Stimulated activated CD8-positive, alpha-beta memory T cell treated with anti-CD3 and anti-CD28 coated beads, Interleukin-2, amount 100 ng/mL, for 1 hour (primary cell): ENCODE measurements at places on chromosomes 7 and 10.

- peak; percentile 42 for DNase-seq
These were observed 63.7 kb upstream of the WAPL start for GRCh38 chr10:86585037-86585929.

GRCh38 chr7:101562531-101563197, 66.4 kb downstream of the MYL10 start:
- DNase-seq: no peak

DNA sequence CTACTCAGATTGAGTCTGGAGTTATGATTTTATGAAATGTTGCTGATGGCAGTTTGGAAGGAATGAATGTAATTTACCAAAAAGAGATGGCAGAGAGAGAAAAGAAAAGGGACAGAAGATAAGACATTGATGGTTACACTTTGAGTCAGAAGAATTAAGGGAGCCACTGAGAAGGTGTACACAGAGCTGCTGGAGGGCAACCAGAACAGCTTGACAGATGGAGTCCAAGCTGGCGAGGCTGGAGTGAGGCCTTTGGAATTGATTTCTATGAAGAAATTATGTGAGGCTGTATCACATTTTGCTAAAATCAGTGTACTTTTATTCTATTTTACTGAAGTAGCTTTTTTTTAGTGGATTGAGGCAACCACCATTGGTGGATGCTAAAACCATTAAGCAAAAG, 740.5 kb downstream of the REEP3 start:
- DNase-seq: no peak

DNA sequence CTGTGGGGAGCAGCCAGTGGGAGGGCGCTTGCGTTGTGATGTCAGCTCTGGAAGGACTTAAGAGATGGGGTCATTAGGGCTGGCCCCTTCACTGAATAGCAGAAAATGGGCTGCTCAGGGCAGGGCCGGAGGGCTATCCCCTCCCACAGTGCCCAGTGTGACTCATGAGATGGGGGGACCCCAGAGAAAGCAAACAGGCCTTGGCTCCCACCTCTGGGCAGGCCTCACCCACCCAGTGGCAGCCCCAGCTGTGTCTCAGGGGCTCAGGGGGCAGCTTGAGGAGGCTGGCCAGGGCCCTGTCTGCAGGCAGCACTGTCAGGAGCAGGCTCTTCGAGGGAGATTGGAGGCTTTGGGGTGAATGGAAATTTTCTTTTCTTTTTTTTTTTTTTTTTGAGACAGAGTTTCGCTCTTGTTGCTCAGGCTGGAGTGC, 168.3 kb downstream of the SLIT1 start:
- DNase-seq: no peak

- no peak for DNase-seq
These were observed 45.9 kb upstream of the DRGX start for GRCh38 chr10:49441488-49442476.

GRCh38 chr10:26697163-26697921, at the start of gene PDSS1:
Gene PDSS1 (plus strand): TSS chr10:26697701. CDS start chr10:26697712, 11 bp downstream.
- peak; percentile 40 for DNase-seq

DNA sequence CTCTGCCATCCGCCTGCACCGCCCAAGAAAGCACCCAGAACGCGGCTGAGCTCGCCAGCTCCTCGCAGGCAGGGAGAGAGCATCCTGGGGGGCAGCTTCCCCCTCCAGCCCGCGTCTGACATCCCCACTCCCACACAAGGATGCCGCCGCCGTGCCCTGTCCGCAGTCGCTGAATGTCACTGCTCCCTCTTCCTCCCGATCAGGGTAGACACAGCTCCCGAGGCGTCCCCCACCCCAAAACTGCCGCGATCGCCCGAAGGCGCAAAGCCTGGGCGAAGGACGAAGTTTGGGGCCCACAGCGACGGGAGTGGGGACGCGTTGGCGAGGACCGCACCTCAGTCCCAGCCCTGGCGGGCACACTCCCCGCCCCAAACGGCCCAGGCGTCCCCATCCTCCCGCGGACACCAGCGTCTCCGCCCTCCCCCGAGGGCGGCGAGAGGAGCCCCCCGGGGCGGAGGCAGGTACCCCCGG, 1.5 kb upstream of the KAT6B start:
- peak; percentile 20 for DNase-seq

DNA sequence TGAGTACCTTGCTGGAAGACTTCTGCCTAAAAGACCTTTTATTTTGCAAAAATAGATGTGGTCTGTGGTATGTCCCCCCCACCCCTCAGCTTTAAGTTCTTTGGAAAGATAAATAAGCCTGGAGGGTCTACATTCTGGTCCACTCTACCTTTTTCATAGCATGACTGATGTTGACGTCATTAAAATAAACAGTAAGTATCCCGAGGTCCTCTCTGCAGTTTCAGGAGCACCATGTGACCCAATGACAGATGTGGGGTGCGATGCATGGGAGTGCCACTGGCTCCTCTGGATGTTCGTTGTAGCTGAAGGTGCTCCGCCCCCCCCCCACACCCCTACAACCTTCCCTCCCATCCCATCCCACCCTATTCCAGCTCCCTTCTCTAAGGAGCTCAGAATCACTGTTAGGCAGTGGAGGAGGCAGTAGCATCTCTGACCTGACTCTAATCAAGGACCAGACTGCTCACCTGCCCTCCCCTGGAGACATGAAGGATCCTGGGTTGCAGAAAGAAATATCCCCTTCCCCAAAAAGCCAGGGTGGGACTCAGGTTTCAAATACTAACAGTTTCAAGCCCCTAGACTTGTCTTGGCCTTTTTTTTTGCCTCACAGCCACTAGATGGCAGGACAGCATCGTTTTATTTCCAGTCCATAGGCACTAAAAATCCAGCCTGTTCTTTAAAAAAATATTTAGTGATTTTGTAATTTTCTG, 25.1 kb downstream of the CASP7 start:
- no peak for DNase-seq

GRCh38 chr10:97013983-97014382, 171.8 kb downstream of the SLIT1 start:
- DNase-seq: no peak

DNA sequence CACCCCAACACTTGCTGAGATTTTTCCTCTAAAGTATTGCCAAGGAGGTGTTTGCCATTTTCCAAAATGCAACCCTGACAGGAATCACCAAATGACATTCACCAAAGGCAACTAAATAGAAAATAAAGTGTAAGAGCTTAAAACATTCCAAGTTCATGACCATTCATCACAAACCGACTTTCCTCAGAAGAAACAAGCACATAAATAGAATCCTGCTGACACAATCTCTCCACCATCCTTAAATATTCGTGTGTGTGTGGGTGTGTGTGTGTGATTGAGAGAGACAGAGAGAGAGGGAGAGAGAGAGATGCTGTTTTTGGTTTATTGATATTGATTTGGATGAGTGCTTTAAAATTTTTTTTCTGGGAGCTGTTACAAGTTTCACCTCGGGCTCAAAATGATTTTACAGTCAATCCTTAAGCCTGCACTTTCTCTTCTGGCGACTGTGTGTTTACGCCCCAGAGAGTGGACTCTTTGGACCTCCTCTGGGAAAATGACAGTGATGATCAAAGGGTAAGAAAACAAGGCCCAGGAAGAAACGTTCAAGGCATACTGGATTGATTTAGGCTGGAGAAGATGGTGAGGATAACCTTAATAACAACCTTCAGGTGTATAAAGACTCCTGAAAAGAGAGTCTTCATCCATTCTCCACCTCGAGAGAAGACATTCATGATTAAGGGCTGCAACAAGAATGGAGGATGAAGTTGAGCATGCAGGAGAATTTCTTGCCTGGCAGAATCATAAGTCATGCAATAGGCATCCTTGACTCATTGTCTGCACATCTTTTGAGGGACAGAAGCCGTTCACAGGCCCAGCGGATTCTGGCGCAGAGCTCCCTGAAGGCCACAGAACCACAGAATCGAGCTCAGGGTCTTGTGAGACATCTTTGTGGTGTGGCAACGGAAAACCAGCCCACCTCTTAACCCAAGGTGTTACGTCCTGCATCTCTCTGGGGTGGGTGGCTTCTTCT, 104.4 kb upstream of the FGFR2 start:
- DNase-seq: no peak

- no peak for DNase-seq
These were observed 552.2 kb upstream of the FZD8 start for GRCh38 chr10:36194276-36194675.

DNA sequence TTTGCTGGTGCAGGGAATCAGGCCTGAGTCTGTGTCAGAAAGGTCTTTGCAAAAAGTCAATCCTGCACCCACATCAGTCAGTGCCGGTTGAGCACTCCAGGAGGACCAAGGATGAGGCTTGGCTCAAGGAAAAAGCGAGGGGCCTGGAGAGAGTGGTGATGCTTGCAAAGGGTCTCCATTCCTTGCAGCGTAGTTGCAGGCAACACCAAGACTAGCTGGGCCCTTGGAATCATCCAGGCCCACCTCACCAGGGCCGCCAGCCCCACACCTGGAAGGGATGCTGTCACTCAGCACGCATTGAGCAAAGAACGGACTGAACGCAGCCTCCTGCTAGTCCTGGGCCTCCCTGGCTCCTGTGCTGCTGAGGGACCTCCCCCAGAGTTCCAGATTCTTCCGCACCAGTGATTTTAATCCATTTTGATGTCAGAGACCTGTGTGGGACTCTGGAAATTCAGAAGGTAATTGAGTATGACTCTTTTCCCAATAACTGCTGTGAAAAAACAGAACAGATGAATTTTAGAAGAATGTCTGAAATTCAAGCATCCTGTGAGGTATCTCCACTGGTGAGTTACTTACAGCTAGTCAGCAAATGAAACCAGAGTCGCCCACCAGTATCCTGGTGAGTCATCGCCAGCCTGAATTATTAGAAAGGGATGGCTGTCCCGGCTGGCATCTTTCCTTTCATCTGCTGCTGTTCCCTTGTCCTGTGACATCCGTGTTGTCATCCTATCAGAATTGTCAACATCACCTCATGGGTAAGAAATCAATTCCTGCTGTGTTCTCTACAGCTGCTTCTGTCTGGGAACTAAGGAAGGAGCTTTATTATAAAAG, 150.8 kb upstream of the NPS start:
- DNase-seq: no peak

DNA sequence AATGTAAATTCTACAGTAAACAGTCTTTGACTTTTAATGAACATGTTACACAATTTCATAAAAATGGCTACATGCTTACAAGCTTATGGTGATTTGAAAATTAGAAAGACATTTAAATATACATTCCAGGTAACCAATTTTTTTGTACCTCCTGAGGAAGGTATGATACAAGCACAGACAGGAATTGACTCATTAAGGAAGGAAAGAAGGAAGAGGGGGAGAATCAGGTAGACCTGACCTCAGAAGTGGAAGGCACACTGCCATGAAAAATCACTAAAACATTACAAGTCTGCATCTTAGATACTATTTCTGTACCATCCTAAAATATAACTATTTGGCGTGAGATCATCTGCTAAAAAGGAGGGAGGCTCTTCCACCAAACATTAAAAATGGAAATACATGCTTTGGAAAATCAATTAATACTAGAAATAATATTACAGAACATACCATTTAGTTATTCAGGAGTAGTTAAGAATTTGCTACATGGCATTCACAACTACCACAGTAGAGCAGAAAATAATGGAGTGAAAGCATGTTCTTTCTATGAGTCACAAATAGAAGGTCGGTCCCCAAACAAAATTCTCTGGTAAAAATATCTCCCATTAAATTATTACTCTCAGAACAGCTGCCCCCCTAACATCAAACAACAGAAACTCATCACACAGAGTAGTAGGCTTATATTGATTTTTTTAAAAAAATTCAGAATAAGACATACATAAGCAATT, 15.2 kb downstream of the RAB11FIP2 start:
- DNase-seq: no peak

GRCh38 chr7:30074422-30075030, 46.3 kb downstream of the PLEKHA8 start:
- no peak for DNase-seq

DNA sequence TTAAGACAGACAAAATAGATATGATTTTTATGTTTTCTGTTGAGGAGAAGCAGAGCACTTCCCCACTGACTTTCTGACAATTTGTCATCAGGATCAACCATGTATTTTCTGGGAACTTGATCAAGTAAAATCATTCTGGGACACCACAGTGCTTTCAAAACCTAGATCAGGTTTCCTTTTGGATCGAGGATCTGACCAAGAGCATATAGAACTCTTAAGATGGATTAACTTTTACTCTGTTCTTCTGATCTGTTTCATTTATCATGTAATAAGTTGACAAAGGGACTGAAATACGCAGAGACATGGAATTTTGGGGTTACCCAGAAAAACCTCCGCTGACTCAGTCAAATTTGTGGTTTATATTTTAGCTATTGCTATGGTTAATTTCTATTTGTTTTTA, 136.0 kb upstream of the WNT16 start:
- DNase-seq: no peak

DNA sequence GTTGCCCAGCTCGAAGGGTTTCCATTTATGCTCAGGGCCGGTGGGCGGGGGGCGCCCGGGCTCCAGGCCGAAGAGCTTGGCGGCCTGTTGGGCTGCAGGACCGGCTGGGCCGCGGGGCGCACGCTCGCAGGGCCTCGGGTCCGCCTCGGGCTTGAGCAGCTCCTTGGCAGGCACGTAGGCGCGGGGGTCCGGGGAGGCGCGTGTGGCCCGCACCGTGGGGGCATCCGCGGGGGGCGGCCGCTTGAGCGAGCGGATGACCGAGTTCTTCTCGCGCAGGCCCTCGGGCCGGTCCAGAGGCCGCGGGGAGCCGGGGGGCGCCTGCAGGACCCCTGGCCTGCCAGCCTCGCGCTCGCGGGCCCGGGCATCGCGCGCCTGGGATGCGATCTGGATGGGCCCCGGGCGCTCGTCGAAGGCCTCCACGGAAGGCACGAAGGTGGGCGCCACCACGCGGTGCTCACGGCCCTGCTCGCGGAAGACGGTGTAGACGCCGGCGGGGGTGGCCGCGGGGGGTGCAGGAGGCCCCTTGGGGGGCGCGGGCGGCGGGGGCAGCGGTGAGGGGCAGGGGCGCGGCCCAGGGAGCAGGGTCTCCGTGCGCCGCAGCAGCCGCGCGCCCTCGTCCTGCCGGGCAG, 35.2 kb downstream of the TNRC18 start:
- no peak for DNase-seq

DNA sequence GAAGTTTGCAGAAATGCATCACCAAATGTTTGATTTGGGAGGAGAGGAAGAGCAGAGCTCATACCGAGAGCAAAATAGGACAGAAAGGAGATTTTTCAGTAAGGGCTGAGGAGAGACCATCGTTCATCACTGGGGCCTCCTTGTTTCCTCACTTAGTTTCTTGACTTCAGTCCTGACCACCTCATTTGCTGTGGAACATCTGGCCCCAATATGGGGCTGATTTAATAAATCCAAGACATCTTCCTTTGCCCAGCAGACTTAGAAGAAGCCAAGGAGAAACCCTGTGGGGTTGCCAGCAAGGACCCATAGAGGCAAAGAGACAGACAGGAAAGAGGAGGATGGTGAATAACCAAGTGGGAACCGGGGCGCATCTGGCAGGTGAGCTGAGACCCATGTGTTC, 60.4 kb downstream of the CHST3 start:
- DNase-seq: no peak

- DNase-seq: no peak
These were observed 1011.3 kb downstream of the XPNPEP1 start for GRCh38 chr10:108911814-108912541.
